Esophagus mucosa (tissue), 1 donor: ENCODE measurements at places on chromosomes 4 and X. TPM values are rescaled to one million over a fixed set of nuclear protein-coding genes. Genes with fewer than 3 reads are reported as not detected.
A peak's percentile ranks its signal among the peaks of the same experiment; 100 is the strongest.

Gene SHROOM4
- 1.7 TPM for total RNA-seq

DNA sequence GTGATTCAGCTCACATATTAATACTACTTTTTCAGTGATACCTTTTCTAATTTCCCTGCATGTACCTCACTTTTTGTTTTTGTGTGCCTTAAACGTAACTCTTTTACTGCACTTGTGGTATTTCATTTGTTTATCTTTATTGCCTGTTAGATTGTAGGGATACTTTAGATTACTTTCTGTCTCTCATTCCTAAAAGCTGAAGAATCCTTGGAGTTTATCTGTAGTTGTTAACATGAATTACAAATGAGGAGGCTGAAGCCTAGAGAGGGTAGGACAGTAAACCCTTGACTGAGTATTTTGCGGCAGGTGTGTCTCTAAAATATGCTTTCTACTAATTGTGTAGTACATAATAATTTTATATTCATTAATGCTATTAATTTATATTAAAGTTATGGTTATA, 34.9 kb downstream of the BMP2K start:
- ATAC-seq, result no peak

GRCh38 chr4:24537025-24537424, 47.3 kb downstream of the DHX15 start:
- ATAC-seq, result peak; percentile 31

Gene ATP2B3
- not detected for total RNA-seq

DNA sequence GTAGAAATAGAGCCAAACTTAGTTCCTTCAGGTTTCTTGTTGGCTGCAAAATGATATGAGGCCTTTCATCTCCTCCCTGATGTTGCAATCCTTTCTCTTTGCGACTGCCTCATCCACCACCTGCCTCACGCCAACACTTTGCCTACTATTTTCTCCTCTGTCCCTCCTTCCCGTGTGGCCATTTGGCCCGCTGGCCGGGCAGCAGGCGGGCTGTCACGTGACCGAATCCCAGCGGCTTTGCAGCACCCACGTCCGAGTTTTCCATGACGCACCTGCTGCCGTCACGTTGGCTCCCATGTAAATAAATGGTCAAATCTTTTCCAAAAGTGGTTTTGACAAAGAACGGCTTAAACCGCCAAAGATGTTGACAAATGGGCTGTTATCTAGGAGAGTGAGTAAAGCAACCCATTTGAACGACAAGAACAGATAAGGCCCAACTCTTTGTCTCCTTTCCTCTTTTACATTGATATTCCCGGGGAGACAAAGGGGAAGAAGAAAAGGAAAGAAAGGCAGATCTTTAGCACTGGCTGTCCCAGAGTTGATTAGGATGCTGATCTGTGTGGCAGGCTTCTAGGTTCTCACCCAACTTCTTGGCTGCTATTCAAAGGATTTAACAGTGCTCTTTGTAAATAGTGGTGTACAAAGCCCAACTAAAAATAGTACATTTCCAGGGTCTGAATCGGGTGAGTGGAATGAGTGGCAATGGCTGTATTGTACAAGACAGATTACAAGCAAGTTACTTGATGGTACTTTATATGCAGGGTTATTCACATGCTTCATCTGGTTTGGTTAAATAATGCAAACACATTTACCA, 174.2 kb upstream of the JADE1 start:
- ATAC-seq, result no peak

DNA sequence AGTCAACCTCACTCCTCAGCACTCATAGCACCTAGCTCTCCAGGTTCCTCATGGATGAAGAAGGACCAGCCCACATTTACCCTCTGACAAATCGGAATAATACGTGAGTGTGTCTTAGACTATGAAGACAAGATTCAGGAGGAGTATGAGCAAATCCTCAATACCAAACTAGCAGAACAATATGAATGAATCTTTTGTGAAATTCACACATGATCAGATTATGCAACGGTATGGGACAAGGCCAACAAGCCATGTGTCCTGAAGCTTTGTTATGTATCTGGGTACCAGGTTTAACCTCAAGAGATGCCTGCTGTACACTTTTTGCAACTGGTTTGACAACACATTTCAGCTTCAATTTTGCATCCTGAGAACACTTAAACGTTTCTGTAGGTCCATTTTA, 300.1 kb downstream of the OPHN1 start:
- no peak for ATAC-seq

DNA sequence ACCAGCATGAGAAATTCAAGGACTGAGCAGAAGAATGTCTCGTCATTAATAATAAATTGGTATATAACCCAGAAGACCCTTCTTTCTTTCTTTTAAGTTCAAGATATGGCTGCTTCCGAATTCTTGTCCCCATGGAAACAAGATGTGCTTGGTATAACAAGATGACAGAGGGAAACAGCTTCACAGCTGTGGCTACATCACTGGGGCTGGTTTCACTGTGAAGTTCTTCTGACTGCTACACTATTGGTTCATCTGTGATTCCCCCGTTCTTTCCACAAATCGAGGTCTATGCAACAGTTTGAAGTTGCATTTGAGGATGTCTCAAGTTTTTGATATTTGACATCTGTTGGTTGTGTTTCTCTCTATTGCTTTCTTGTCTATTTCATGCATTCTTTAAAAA, 12.3 kb upstream of the DTHD1 start:
- no peak for ATAC-seq

DNA sequence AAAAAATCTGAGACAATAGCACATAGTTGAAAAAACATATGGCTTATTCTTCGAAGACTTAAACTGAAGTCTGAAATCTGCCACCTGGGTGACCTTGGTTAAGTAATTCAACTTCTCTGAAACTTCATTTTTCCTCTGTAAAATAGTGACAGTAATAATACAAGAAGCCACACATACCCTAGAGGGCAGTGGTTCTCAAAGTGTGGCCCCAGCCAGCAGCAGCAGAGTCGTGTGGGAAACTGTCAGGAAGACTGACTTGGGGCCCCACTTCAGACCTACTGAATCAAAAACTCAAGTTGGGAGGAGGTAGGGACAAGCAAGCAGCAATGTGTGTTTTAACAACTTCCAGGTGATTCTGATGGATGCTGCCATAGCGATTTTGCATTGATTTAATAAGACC, 249.9 kb downstream of the HNRNPD start:
- ATAC-seq, result no peak

- no peak for ATAC-seq
Measured at GRCh38 chr4:95027905-95028618, 270.3 kb downstream of the BMPR1B start.

DNA sequence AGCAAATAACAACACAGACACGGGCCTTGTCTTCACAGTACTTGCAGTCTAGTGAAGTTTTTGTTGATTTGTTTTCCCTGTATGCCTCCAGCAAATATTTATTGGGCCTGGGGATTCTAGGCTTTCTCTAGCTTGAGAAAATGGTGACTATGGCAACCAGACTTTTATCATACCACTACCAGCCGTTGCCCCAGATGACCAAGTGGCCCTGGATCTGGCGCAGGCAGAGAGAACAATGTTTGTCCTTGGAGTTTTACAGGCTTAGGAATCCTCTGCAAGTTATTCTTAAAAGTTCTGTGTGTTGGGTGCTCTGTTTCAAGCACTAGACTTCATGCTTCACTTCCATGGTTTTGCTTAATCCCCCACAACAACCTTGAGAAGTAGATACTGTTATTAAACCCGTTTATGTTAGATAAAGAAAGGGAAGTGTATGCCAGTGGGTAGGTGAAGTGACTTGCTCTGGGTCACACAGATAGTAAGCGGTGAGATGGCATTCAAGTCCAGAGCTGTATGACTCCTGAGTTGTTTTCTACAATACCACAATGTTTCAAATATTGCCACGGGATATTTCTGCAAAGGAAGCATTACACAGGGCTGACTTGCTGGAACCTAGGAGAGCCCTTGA, 94.6 kb downstream of the AKAP4 start:
- ATAC-seq, result no peak

DNA sequence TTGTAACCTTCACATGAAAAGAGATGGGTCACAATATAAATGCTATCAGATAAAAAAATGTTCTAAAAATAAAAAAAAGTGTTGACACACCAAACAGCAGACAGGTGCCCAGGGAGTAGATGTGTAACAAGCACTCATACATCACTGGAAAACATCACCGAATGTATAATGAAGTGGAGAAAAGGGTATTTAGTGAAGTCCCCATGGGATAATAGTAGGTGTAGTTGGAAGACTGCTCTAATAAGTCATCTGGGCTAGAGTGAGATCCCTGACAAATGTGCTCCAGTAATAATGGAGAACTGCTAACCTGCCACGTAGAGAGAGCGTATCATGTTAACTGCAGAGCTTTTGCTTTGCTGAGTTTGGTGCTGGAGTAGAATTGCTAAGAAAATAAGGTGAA, 152.0 kb downstream of the GRIA2 start:
- no peak for ATAC-seq

DNA sequence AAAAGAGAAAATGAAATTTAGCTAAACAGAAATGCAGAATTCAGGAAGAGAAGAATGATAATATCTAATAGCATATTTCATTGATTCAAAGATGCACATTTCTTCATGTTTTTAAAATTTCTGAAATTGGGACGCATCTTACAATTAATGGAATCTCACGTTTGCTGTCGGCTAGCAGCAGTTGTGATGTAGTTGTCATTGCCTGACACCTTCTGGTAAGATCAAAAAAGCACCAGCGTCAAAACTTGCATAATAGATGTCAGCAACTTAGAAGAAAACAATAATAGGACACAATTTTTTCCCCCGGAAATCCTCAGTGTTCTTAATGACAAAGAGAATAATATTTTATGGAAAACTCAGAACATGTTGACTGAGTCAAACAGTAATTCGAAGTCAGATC, 29.8 kb upstream of the SLC7A3 start:
- ATAC-seq, result no peak

- no peak for ATAC-seq
Measured at GRCh38 chr4:111228874-111229273, 606.0 kb upstream of the PITX2 start.

GRCh38 chr4:11471618-11472017, 42.9 kb upstream of the HS3ST1 start:
- peak; percentile 70 for ATAC-seq

Gene GLRA3
- total RNA-seq, result not detected

Gene PCDH10
- total RNA-seq, result 0.04 TPM

Gene IQCM
- not detected for total RNA-seq

GRCh38 chrX:116417214-116417613, 19.2 kb upstream of the SLC6A14 start:
- ATAC-seq, result peak; percentile 56

- ATAC-seq, result no peak
Measured at GRCh38 chrX:44937606-44938005, 64.6 kb downstream of the KDM6A start.

GRCh38 chr4:168557658-168558057, 60.8 kb downstream of the PALLD start:
- ATAC-seq, result no peak

DNA sequence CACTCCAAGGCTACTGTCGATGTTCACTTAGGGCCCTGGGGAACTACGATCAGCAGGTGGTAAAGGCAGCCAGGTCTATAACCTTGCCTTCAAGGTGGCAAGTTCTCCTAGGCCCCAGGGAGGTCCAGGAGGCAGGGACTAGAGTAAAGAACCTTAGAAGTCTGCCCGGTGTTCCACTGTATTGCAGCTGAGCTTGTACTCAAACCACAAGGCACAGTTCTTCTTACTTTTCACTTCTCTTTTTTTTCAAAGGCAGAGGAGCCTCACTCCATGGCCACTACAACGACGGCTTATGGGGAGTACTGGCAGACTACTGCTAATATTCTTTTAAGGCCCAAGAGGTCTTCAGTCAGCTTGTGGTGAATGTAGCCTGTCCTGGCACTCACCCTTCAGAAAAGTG, 78.8 kb upstream of the GPR174 start:
- no peak for ATAC-seq

DNA sequence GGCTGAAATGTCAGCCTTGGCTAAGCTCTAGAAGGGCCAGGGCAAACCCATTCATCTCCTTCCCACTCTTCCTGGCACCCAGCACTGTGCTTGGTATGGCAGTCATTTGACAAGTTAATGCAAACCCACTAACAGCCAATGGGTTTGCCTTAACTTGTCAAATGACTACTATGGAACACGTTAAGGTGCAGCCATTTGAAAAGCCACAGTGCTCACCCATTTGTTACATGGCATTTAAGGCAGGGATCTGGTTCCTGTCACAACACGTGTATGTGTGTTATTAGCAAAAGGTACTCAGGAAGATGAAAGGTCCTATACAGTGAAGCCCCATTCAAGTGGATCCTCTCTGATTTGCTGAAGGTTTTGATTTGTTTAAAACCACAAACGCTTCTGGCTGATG, 7.2 kb downstream of the CRMP1 start:
- ATAC-seq, result peak; percentile 67

GRCh38 chr4:35229021-35229420, 1015.3 kb downstream of the ARAP2 start:
- ATAC-seq, result no peak

DNA sequence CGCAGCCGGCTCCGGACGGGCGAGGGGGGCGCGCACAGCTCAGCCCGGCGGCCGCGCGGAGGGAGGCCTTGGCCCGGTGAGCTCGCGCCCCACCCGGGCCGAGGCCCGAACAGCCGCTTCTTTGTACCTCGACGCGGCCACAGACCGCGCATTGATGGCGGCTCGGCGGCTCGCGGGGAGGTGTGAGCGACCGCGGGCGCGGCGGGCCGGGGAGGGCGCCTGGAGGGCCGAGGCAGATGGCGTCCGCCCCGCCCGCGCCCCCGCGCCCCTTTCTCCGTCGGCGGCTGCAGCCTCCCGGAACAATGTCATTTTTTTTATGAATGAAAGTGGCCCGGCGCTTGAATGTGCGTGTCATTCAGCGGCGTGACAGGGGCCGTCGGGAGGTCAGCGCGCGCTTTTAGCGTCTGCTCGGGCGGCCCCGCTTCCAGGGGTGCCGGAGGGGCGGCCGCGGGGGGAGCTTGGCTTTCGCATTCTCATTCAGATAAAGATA, 1.8 kb downstream of the FGFR3 start:
- ATAC-seq, result no peak

Gene AWAT1
- not detected for total RNA-seq

DNA sequence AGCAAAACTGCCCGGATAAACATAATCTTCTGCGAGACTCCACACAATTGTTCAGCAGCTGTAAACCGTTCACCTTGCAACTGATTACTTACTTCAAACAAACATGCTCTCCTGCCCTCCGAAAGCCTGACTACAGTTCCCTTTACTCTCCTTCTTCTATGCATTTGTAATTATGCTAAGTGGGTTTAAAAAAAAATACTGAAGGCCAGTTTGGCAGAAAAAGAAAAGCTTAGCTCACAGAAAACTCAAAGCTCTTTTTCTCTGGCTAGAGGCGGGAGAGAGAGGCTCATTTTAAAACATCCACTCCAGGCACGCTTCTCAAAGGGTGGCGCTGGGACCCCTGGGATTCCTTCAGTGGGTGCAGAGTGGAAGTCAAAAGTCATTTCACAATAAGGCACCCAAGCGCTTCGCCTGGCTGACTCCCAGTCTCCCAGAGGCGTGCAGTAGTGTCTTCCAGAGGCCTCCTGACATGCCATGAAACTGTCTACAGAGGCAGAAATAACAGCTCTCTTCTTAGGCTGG, 1.9 kb downstream of the DHRSX start:
- no peak for ATAC-seq

- ATAC-seq, result peak; percentile 74
Measured at GRCh38 chr4:121711263-121712000, 14.7 kb upstream of the ANXA5 start.

- no peak for ATAC-seq
Measured at GRCh38 chr4:81604683-81605218, 133.0 kb upstream of the RASGEF1B start.

GRCh38 chrX:45743081-45743533, 542.4 kb upstream of the DIPK2B start:
- ATAC-seq, result peak; percentile 51

- no peak for ATAC-seq
Measured at GRCh38 chrX:148700021-148700420, 199.6 kb downstream of the AFF2 start.

Gene EPGN
- 170 TPM for total RNA-seq
